ENCODE measurements at places on chromosomes 16 and 17. TPM values are rescaled to one million over a fixed set of nuclear protein-coding genes. Genes with fewer than 3 reads are reported as not detected.

HS3ST6 gene
- 1.4 TPM for total RNA-seq

NPIPA2 gene
- 1.1 TPM for total RNA-seq

TNFSF13 gene
- total RNA-seq: 0.87 TPM

G6PC3 gene
- total RNA-seq: 163 TPM

ANKRD40CL gene
- not detected for total RNA-seq

HOXB13 gene
- total RNA-seq: 2.1 TPM

MARVELD3 gene
- 0.29 TPM for total RNA-seq

CFAP119 gene
- 7.7 TPM for total RNA-seq

CSH1 gene
- total RNA-seq: not detected

KCTD19 gene
- total RNA-seq: 0.49 TPM

PRR35 gene
- total RNA-seq: 0.13 TPM

SYT17 gene
- 9.2 TPM for total RNA-seq

KRTAP16-1 gene
- not detected for total RNA-seq

IGF2BP1 gene
- 83.3 TPM for total RNA-seq

TMEM114 gene
- total RNA-seq: not detected

YPEL2 gene
- 3.4 TPM for total RNA-seq

BFAR gene
- 120 TPM for total RNA-seq

PRSS22 gene
- 1.3 TPM for total RNA-seq

CD300H gene
- 1.9 TPM for total RNA-seq

SHISA6 gene
- total RNA-seq: not detected

MAZ gene
- total RNA-seq: 153 TPM

DPEP2 gene
- total RNA-seq: not detected

JPH3 gene
- 1.9 TPM for total RNA-seq

ABCC12 gene
- total RNA-seq: 0.03 TPM

WFIKKN2 gene
- not detected for total RNA-seq

COASY gene
- total RNA-seq: 124 TPM

CACNG5 gene
- not detected for total RNA-seq

SAMD14 gene
- total RNA-seq: 0.68 TPM

CDYL2 gene
- total RNA-seq: 0.33 TPM

CACNG3 gene
- not detected for total RNA-seq

ZDHHC1 gene
- total RNA-seq: 6.9 TPM

CNTNAP1 gene
- total RNA-seq: 5.4 TPM

KRTAP9-2 gene
- total RNA-seq: not detected

SPNS3 gene
- not detected for total RNA-seq

ZBTB4 gene
- total RNA-seq: 20.2 TPM

LIG3 gene
- total RNA-seq: 16.6 TPM

CORO6 gene
- total RNA-seq: 7.5 TPM

WNK4 gene
- total RNA-seq: 1.1 TPM
